ENCODE measurements at places on chromosomes 1 and 21. TPM values are rescaled to one million over a fixed set of nuclear protein-coding genes. Genes with fewer than 3 reads are reported as not detected.

SPATA45 gene
- total RNA-seq, result not detected

CCDC24 gene
- 6.7 TPM for total RNA-seq

TENT5C gene
- 0.09 TPM for total RNA-seq

HLX gene
- total RNA-seq, result 5.0 TPM

MPL gene
- total RNA-seq, result not detected

CFHR2 gene
- total RNA-seq, result not detected
